ENCODE measurements at places on chromosomes 16 and 17.

GRCh38 chr16:80298676-80299075 is 242.1 kb upstream of the DYNLRB2 start:
- no peak for DNase-seq

GRCh38 chr17:12967962-12968361 is 49.9 kb downstream of the ELAC2 start:
- no peak for DNase-seq

DNA sequence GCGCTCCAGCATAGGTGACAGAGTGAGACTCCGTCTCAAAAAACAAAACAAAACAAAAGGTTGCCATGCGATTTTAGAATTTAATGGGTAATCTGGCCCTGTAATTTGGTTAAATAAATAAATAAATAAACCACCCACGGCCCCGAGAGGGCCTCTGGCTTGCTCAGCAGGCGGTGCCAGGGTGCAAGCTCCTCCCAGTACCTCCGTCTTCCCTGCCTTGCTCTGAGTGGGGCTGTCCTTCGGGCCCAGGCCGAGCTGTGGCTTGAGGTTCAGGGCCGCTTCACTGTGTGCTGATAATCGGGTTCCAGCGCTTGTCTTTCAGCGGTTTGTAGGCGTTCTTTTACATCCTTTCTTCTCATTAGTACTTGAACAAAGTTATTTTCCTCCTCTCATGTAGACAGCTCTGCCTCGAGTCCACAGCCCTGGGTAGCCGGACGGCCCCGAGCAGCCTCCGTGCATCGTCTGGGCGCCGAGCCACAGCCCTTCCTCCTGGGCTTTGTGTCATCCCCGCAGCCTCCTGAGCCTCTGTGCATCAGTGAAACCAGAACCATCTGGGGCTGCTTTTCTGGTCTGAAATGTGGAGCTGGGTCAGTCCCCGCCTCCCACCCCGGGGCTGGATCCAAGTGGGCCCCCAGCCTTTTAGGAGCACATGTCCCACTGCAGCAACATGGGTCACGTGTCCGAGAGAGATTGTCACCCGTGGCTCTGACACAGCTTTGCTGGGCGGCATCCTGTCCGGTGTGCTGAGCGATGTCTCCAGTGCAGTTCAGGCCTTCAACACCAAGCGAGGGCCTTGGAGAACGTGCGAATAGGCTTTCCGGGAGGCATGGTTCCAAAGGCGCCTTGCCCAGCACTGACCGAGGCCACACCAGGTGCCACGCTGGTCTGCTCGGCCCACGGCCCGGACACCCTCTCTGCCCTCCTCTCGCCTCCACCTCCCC is 157.4 kb upstream of the CHMP6 start:
- DNase-seq: no peak

DNA sequence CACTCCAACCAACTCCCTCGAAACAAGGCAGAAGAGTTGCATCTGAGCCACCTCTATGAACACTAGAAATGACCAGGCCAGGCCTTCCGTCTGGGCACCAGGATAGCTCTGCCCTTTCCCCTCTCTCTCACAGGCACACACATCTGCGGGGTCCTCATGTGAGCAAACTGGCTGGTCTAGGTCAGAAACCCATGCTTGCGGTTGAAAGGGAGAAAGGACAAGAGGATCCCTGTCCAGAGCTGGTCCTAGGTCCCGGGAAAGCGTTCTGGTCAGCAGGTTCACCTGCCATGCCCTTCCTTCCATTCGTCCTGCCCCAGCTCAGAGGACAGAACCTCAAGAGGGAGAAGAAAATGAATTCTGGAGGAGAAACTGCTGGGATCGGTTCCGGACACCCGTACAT is 2.7 kb downstream of the MNT start:
- DNase-seq: no peak

DNA sequence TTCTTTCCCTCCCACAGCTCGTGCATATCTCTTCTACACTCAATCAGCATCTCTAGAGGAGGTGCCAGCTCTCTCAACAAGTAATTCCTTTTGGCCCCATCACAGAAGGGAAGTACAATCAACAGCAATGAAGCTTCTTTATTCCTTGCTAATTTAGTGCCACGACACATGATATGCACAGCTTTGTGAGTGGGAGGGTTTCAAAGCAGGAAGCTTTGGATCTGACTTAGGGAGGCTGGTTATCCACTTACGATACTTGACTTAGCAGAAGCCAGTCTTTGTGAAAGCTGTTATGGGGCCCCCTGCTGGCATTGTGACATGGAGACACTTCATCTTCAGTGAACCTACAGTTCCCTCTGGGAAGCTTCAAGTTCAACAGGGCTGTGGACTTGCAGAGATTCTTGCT is 81.0 kb downstream of the TMEM100 start:
- DNase-seq: no peak

GRCh38 chr17:42272162-42272907 is 3.9 kb downstream of the STAT5B start:
- DNase-seq: no peak

- DNase-seq: no peak
These were observed 77.2 kb upstream of the HS3ST2 start for GRCh38 chr16:22736791-22737190.

- DNase-seq: no peak
These were observed 404.6 kb downstream of the SLC39A11 start for GRCh38 chr17:72687886-72688285.

Data from activated naive CD4-positive, alpha-beta T cell (primary cell).